ENCODE measurements at places on chromosomes 1 and 21. TPM values are rescaled to one million over a fixed set of nuclear protein-coding genes. Genes with fewer than 3 reads are reported as not detected.

- no peak for DNase-seq
Observed at GRCh38 chr21:39385299-39386145, 36.6 kb upstream of the HMGN1 start.

GRCh38 chr1:56758135-56758534, 61.1 kb downstream of the FYB2 start:
- no peak for DNase-seq

GRCh38 chr1:212281590-212281989, 3.6 kb upstream of the PPP2R5A start:
- DNase-seq = no peak

- no peak for DNase-seq
Observed at GRCh38 chr1:183778568-183779433, 26.1 kb upstream of the RGL1 start.

DNA sequence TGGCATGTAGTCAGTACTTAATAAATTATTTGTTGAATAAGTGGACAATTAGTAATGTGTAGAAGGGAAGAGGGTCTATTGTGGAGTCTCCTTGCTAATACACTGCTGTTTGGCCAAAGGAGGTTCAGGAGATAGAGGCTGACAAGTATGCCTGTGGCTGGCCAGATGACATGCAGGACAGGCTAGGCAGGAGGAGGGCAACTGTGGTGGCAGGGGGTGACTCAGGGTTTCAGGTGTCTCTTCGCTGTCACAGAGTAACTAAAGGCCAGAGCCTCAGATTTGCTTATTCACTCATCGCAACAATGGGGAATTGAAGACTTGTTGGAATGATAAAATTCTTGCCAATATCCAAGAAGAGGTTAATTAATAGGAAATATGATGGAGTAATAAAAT, 33.1 kb downstream of the THRAP3 start:
- no peak for DNase-seq

DNA sequence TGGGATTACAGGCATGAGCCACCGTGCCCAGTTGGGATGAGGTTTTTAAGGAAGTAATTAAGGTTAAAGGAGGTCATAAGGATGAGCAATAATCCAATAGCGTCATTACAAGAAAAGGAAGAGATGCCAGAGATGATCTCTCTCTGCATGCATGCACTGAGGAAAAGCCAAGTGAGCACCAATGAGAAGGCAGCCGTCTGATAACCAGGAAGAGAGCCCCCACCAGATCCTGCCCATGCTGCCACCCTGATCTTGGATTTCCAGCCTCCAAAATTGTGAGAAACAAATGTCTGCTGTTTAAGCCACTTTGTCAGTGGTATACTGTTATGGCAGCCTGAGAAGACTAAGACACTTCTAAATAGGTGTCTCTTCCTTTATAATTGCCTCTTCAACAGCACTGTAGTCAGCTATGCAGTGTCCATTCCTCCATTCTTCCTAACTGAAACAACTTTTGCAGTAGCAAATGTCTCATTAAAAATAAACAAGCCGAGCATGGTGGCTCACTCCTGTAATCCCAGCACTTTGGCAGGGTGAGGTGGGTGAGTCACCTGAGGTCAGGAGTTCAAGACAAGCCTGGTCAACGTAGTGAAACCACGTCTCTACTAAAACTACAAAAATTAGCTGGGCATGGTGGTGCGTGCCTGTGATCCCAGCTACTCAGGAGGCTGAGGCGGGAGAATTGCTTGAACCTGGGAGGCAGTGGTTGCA, 216.2 kb upstream of the RUNX1 start:
- peak; percentile 71 for DNase-seq

DNA sequence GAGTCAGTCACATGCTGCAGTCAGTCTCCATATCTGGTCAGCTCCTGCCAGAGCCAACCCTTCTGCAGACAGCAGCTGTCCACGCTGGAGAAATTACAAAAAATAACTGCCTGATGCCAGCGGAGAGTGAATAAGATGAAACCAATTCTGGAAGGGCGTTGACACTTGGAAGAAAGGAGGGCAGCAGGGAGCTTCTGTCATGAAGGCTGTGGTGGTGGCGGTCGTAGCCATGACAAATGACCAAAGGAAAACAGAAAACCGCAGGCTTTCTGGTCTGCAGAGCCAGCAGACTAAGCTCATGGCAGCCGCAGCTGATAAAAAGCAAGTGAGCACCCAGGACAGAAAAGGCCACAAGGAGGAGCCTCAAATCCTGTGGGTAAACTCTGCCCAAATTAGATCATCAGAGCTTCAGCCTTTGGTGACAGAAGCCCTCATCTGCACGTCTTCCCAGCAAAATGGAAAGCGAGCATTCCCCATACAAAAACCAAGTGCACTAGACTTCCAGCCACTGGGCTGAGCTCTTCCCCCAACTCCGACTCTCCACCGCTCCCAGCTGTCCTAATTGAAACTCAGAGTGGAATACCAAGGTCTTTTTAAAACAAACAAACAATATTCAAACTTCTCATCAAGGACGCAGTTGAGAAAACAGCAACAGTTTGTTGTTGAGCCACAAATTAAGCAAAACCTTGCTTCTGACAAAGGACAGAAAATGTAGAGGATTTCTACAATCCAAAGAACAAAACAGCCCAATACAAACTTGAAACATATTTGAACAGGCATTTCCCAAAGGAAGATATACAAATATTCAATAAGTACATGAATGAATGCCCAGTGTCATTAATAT, 28.7 kb downstream of the RSPH1 start:
- no peak for DNase-seq

GRCh38 chr21:17340081-17340480, 172.8 kb upstream of the CXADR start:
- DNase-seq = no peak

DNA sequence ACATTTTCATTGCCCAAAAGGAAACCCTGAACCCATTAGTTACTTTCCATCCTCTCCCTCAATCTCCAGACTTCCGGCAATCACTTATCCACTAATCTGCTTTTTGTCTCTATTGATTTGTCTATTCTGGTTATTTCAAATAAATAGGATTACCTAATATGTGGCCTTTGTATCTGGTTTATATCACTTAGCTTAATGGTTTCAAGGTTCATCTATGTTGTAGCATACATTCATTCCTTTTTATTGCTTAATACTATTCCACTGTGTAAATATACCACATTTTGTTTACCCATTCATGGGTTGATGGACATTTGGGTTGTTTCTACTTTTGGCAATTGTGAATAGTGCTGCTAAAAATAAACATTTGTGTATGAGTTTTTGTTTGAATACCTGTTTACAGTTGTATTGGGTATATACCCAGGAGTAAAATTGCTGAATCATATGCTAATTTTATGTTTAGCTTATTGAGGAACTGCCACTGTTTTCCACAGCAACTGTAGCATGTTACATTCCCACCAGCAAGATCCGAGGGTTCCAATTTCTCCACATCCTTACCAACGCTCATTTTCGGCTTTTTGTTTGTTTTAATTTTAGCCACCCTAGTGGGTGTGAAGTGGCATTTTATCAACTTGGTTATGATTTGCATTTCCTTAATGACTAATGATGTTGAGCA, 2.5 kb upstream of the SLC25A44 start:
- DNase-seq = no peak

GRCh38 chr1:170027760-170028159, 46.7 kb downstream of the KIFAP3 start:
- DNase-seq = no peak

DNA sequence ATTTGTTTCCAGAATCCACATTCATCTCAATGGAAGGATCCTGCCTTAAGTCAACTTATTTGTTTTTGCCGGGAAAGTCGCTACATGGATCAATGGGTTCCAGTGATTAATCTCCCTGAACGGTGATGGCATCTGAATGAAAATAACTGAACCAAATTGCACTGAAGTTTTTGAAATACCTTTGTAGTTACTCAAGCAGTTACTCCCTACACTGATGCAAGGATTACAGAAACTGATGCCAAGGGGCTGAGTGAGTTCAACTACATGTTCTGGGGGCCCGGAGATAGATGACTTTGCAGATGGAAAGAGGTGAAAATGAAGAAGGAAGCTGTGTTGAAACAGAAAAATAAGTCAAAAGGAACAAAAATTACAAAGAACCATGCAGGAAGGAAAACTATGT, 2.6 kb downstream of the GADD45A start:
- DNase-seq = peak; percentile 84

GRCh38 chr1:85568660-85569059, 11.9 kb upstream of the CCN1 start:
- no peak for DNase-seq

- no peak for DNase-seq
Observed at GRCh38 chr1:33743221-33743998, 120.5 kb upstream of the HMGB4 start.

- DNase-seq = peak; percentile 95
Observed at GRCh38 chr1:78279051-78279450, 211.7 kb upstream of the PTGFR start.

DNA sequence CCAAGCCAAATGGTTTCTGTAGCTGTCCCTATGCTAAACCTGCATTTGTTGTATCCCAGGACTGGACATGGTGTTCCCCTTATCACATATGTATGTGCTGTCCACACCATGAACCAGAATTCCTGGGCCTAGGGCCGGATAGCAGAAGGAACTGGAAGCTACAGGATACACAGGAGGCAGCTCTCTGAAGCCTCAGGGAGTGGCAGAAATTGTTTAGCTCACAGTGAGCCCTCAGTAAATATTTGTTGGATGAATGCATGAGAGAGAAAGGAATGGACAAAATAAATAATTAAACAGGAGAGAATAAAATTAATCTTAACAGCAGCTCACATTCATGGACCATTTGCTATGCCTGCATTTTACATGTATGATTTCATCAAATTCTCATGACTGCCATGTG, 2.1 kb downstream of the NIPAL3 start:
- peak; percentile 69 for DNase-seq

DNA sequence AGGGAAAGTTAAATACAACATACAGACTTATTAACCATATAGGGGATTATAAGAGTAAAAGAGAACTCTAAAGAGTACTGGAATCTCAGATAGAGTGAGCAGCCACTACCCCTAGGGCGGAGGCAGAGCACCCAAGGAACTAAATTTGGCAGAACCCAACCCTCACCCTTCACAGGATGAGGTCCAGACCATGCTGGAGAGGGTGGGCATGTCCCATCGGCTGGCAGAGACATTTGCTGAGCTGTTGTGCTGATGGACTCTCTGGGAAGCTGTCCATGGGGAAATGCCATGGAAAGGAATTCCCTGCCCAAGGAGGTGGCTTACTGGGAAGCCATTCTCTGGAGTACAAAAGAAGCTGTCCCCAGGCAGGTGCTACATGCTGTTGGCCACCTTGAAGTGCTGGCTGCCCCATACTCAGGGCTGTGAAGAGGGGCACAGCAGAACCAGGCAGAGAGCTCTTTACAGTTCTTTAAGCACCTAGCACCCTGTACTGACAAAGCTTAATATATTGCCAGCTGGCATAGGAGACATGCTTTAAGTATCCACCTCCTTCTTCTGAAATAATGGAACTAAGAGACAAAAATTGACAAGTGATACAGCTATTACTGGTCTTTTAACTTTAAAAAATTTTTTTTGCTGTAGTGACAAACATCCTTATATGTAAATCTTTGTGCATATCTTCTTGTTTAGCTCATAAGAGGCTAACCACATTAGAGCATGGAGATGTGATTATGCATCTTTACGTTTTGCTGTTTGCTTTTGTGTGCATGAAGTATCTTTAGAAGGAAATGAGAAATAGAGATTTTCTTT, 29.6 kb downstream of the TSNAX start:
- DNase-seq = no peak

- no peak for DNase-seq
Observed at GRCh38 chr1:174916846-174917245, 82.9 kb upstream of the CACYBP start.

GRCh38 chr1:25707280-25708016, 90.9 kb downstream of the MAN1C1 start:
- DNase-seq = no peak

DNA sequence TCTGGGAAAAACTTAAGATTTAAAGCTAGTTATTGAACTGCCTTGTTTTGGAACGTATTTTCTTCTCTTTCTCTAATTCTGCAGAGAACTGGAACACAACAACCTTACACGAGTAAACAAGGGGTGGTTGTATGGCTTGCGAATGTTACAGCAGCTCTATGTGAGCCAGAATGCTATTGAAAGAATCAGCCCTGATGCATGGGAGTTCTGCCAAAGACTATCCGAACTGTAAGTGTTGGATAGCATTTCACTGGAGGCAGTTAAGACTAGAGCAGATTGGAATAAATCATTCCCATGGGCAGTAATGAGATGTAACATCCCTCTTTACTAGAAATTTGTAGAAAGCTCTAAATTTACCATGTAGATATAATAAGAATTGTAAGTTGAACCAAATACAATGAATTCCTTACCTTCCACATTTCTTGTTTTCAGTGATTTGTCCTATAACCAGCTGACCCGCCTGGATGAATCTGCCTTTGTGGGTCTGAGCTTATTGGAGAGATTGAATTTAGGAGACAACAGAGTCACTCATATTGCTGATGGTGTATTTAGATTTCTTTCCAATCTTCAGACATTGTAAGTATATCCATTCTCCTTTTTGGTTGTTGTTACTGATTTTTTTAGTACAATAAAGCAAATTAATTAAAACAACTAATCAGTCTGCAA, 22.9 kb downstream of the LRIG2 start:
- no peak for DNase-seq

- no peak for DNase-seq
Observed at GRCh38 chr1:187621951-187622350, 793.2 kb downstream of the PLA2G4A start.

DNA sequence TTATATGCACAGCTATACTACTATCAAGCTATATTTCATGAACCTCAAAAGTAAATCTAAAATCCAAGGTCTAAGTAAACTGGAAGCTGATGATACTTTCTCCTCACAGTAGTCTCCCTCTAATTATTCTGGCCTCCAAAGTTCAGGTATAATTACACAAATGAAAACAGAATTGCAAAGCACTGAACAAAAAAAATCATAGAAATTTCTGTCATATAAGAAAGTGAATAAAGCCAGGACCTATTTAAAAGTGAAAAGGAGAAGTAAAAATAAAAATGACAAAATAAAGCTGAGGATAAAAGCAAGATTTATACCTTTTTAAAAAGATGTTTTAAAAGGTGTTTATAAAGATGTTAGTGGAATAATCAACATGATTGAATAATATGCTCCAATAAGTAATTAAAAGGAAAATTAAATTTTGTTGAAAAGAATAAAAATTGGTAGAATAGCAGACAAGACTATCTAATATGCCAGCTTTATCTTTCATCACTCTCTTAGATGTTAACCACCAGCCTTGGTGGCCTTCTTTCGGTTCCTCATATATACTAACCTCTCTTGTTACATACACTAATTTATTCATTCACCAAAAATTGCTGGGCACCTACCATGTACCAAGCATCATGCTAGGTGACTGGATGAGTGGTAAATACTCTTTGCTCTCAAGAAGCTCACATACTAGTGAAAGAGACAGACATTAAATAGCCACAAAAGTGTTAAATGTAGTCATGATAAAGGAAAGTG, 25.1 kb downstream of the SHCBP1L start:
- DNase-seq = no peak

GRCh38 chr1:59292562-59292961, 4.3 kb upstream of the FGGY start:
- DNase-seq = no peak

Gene SPATA17
- total RNA-seq = 0.22 TPM

Gene HPDL
- 2.9 TPM for total RNA-seq

Gene TSPEAR
- total RNA-seq = not detected

Gene C1QB
- total RNA-seq = not detected

Gene ABCA4
- not detected for total RNA-seq

Gene NPHS2
- not detected for total RNA-seq

Gene KRTAP20-1
- not detected for total RNA-seq

Gene PRAMEF8
- not detected for total RNA-seq

Gene PCP4
- not detected for total RNA-seq

Gene SLC41A1
- total RNA-seq = 10.9 TPM
